ENCODE measurements at places on chromosomes 7 and 10. TPM values are rescaled to one million over a fixed set of nuclear protein-coding genes. Genes with fewer than 3 reads are reported as not detected.

Gene IRF5
- total RNA-seq, result 3.9 TPM

Gene RRP12
- total RNA-seq, result 19.5 TPM

Gene RNF133
- 0.49 TPM for total RNA-seq

Gene GPER1
- 0.72 TPM for total RNA-seq

Gene CCDC3
- 26.1 TPM for total RNA-seq

Gene UCMA
- total RNA-seq, result not detected

Gene PDGFA
- total RNA-seq, result 0.85 TPM

Gene VPS41
- total RNA-seq, result 104 TPM

Gene NKX1-2
- 0.77 TPM for total RNA-seq

Gene SFMBT2
- 16.0 TPM for total RNA-seq

Gene GAD2
- 0.90 TPM for total RNA-seq

Gene POLR3A
- total RNA-seq, result 18.4 TPM

Gene CARD11
- total RNA-seq, result 3.9 TPM

Gene FAM237B
- not detected for total RNA-seq

Gene LLCFC1
- total RNA-seq, result not detected

Gene GIMAP8
- 143 TPM for total RNA-seq

Gene ADCYAP1R1
- 39.3 TPM for total RNA-seq

Gene NPSR1
- not detected for total RNA-seq

Gene THSD7A
- 28.7 TPM for total RNA-seq

Gene GTPBP10
- total RNA-seq, result 21.6 TPM

Gene SLC12A9
- total RNA-seq, result 60.5 TPM

Gene RBM20
- 1.0 TPM for total RNA-seq

Gene EIF5AL1
- 0.59 TPM for total RNA-seq

Gene HYAL4
- 3.1 TPM for total RNA-seq

Gene HOXA1
- 3.5 TPM for total RNA-seq
